GM12891 (cell line): ENCODE measurements at places on chromosomes 7 and 10.

- no peak for DNase-seq
These were observed 2.9 kb upstream of the CNPY1 start for GRCh38 chr7:155549226-155549625.

DNA sequence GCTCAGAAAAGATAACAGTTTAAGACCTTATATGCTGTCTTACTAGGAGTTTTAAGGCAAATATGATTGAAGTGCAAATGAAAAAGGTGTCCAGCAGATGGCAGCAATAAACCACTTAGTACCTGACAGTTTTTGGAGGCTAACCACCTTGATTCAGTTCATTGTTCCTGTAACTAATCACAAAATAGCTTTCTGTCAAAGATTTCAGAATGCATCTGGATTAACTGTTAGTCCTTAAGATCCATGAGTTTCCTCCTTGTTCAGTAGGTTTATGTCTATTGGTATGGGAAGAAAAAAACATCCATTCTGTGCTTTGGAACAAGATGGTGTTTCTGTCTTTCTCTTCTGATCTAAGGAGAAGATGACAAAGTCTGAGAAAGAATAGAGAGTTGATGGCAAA, 46.6 kb downstream of the CCSER2 start:
- DNase-seq = no peak

GRCh38 chr10:46286991-46287693, at the start of gene ANTXRL:
Gene ANTXRL (plus strand): TSS chr10:46286997. CDS start chr10:46287263, 266 bp downstream.
- no peak for DNase-seq

DNA sequence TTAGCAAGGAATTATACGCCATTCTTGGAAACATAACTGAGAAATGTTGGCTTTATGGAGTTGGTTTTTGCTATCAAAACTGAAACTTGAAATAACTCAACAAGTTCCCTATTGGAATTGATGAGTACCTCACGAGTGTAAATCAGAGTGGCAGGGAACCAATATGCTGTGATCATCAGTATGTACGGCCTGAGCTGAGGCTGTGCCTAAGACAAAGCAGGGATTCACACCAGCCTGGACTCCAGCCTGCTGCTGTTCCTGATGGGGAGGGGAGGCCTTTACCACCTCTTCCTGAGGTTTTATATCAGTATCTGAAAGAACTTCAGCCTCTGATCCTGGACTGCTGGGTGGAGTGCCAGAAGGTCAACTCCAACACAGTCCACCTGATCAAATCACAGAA, 52.7 kb downstream of the CRTAC1 start:
- DNase-seq = no peak

DNA sequence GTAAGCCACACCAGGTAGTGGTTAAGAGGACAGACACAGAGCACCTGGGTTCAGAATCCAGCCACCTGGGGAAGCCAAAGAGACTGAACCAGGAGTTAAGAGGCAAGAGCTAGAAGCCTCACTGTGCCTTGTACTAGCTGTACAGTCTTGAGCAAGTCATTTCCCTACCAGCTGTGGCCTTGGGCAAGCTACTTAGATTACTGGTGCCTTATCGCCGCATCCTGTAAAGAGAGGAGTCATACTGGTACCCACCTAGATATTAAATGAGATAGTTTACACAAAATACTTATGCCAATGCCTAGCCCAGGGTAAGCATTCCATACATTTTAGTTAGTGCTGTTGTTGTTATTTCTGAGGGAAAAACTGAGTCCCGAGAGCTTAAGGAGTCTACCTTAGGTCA, 47.7 kb downstream of the HABP2 start:
- no peak for DNase-seq

DNA sequence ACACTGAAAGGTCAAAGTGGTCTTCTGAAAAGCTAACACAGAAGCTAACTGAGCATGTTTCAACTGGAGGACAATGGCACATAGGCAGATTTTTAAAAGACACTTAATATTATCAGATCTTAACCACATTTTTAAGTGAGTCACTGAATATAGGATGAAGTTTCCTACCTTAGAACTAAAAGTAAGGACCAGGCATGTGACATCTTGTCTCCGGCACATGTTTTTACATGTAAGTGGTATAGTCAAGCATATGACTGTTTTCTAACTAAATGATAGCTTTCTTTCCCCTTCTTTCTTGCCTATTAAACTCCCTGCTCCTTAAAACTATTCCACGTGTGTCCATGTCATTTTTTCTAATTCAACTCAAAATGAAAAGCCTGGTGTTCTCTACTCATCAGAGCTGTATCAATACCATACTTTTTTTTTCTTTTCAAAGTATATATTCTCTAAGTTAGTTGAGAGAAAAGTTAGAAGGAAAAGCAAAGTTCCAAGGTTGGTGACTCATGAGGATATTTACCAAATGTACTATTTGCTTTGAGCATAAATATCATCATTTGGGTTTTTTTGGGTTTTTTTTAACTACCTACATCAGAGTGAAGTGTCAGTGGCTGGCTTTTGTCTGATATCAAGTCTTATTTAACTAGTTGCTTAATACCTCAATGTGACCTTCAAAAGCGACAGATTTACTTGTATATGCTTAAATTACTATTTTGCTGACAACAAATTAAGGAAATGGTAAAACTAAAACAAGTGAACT, 127.5 kb downstream of the CRPPA start:
- no peak for DNase-seq

DNA sequence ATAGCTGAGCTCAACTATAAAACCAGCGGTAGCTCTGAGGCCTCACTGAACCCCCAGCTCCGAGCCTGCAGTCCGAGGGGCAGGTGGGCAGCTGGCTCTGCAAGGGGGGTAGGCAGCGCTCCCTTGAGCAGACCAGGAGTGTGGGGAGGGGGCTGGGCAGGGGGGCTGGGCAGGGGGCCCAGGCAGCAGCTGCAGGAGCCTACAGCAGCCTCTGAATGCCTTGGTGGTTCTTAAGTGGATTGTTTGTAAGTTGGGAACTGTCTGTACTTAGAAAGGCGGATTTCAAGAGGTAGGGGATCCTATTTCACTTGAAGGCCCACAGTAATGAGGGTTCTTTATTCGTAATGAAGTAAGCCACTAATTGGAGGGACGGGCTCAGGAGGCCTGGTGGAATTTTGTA, 72.3 kb downstream of the ICA1 start:
- no peak for DNase-seq

DNA sequence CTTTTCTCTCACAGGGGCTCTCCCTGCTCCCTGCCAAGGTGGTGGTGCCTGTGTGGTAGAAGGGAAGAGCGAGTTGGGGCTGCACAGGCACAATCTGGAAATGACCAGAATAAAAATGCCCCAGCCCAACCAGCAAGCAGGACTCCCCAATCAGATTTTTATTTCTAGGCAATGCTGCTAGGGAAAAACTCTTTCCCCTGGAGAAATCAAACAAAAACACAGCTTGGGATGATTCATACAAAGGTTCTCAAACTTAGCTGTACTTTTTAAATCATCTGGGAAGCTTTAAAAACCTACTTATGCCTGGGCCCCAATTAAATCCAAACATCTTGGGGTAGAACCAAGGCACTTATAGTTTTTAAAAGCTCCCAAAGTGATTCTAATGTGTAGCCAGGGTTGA, 243.2 kb downstream of the HTR7 start:
- no peak for DNase-seq
